Urothelium cell line (cell line): ENCODE measurements at places on chromosomes 4 and X.

DNA sequence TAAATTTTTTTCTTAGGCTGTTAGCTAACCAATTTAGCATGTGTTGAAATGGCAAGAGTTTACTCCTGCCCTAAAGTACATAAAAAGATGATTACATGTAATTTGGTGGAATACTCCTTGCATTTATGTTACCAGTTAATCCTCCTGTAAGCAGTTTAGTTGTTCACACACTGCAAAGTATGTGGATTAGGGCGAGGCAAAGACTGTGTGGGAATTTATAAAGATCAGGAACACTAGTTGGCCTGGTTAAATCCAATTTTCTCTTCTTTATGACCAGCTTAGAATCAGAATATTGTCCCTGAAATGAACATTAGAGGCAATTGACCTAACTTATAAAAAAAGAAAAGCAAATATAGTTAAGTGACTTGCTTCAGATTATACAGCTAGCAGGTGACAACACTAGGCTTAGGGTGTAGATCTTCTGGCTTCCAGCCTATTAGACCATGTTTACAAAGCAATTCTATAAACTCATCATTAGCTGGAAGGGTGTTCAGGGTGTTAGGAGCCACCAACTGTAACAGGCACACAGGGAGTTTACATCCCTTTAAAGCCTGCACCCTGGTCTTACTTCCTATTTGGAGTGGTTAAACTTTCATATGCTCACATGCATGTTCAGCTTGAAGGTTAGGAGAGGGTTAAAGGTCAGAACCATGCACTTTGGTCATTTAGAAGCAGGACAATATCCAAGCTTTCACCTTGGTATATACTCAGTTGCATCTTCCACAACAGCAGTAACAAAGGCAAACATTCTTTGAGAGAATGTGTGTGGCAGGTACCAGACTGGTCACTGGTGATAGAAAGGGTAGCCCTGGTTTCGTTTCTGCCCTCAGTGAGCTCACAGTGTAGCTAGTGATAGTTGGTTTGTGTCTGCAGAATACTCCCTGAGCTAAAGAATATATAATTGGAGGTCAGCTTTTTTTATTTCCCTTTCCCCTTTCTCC is 72.6 kb downstream of the GC start:
- no peak for DNase-seq

DNA sequence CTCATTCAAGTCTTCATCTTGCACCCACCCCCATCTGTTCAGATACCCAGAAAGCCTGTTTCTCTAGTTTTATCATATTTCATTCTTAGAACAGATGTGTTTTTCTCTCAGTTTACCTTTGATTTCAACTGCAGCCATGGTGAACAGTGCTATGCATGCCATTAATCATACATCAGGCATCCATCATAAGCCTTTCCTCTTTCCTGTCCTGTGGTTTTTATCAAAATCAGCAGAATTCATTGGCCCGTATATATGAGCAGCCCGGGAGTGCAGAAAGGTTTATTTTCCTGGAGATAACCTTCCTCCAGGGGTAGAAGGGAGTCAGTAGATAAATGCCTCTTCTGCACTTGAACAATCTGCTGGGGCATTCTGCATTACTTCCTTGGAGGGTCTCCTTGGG is 65.7 kb downstream of the IL21 start:
- no peak for DNase-seq

- DNase-seq, result no peak
These were observed 103.6 kb upstream of the ADGRG2 start for GRCh38 chrX:19225909-19226308.

DNA sequence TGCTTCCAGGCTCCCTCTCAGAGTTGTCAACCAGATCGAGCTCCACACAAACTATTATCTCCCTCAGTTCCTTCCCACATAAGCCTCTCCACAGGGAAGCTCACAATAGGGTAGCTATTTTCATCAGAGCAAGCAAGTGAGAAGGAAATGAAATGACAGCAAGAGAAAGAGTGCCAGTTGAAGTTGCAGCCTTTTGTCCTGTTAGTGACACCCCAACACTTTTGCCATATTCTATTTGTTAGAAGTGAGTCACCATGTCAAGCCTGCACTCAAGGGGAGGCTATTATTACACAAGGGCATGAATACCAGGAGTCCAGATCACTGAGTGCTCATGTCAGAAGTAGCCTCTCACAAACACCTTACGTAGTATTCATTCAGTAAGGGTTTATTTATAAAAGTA is 266.3 kb upstream of the NOCT start:
- no peak for DNase-seq

DNA sequence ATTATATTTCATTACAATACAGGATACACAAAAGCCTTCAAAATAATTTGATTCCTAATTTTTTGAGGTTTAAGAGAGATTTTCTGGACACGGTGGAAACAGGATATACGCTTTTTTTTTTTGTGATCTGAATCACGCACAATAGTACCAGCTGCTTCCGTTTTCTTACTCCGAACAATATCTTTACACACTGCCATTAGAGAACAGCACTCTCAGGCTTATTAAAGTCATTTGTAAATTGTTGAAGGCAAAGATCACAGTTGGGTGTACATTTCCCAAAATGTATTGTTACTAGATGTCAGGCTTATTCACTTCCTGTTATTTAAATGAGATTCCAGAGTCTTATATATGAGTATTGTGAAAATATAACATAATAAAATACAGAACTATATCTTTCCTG is 71.5 kb downstream of the TMEM47 start:
- no peak for DNase-seq

DNA sequence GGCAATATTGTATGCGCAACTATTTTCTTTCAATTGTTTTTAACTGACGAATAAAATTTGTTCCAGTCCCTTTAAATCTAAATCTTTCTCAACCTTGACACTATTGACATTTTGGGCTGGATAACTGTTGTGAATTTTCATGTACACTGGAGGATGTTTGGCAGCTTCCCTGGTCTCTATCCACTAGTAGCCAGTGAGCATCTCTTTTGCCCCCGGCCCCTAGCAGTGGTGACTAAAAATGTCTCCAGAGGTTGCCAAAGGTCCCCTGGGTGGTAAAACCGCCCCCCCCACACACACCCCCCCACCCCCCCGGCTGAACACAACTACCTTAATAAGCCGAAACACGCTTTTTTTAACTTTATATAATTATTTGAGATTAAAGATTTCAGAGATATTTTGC is 514 bp downstream of the FANCB start:
- no peak for DNase-seq

GRCh38 chrX:23908219-23909004 is 606 bp downstream of the CXorf58 start:
- no peak for DNase-seq

DNA sequence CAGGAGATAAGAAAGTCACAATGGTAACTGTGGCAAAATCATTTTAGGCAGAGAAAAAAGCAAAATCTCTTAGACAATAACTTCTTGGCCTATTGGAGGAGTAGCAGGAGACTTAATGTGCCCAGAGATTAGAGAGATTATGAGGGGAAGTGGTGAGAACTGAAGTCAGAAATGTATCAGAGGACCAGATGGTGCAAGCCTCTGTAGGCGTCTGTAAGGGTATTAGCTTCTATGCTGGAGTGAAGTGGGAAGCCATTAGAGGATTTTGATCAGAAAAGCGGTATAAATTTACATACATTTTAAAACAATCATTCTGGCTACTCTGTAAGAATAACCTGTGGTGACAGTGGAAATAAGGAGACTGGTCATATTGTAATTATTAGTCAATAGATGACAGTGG is 236.7 kb downstream of the FAT4 start:
- DNase-seq, result no peak

DNA sequence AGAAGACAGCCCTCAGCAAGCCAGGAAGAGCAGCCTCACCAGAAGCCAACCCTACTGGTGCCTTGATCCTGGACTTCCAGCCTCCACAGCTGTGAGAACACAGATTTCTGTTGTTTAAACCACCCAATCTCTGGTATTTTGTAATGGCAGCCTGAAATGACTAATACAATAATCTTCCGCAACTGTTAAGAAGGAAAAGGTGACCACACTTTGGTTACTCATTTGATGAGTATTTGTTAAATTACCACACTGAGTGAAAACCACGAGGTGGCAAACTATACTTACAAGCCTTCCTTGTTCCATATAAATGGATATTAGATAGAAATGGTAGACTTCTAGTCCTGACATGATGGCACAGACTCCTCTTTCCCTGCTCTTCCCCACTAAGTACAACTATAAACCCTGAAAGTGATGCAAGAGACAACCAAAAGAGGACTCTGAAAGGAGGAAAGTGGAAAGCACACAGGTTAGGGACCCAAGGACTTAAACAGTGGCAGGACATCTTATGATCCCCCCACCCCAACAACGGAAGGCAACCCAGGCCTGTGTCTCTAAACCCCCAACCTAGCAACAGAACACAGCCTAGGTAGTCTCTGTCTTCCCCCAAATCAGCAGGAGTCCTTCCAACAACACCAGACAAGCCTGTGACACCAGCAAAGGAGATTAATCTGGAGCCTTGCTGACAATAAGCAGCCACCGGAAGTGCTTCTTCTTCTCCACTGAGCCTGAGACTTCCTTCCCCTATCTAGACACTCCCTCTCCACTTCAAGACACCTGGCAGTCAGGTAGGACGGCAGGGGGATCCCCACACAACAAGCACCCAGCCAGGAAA is 12.3 kb downstream of the ZNF182 start:
- DNase-seq, result peak; percentile 13

DNA sequence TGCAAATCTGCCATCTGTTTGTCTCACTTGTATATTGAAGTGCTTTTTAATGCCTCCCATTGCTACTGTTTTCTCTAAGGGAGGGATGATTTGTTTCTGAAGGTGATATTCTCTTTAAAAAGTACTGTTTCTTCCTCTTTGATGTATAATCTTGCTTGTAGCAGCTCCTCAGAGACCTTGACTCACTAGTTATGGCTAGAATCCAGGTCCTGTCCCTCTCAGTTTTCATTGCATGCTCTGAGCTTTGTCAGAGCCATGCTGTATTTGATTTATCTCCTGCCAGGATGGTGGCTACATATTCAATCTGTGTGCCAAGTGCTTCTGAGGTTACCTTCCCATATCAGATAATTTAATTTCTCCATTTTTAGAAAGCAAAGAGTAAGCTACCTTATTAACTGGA is 56.0 kb downstream of the GLUD2 start:
- DNase-seq, result no peak

GRCh38 chr4:139823746-139824145 is 158.1 kb downstream of the MGST2 start:
- no peak for DNase-seq

DNA sequence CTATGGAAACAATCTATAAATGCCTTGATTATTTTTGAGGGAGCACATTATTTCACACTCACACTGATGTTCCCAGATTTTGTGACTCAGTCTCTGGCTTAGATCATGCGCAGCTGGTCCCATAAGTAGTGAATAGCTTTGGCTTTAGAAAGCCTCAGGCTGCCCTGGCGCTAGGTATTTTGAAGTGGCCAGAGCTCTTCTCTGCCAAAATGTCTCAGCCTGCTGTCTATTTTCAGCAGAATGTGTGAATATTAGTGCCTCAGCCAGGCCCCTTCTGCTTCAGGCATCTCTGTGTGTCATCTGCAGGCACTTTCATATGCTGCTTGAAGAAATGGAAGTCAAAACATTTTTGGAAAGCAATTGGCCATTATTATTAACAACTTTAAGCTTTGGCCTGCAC is 931.0 kb upstream of the INTU start:
- DNase-seq, result no peak

GRCh38 chrX:110145311-110145710 is 142.4 kb downstream of the TMEM164 start:
- DNase-seq, result no peak

DNA sequence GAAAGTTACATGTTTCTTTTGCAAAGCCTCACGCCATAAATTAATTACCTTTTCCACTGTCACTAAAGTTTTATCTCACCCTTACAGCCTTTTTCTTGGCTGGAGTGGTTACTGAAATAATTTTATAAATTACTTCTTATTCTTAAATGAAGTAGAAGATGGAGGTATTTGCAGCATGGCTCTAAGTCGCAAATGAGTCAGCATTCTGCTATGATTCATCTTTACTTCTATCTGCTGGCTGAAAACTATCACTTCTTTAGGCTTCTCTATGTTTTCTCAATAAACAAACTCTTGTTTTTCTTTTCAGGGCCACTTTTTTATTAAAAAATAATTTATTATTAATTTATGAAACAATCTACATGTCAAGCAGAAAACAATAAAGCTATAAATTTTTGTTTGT is 210.2 kb upstream of the GYPA start:
- no peak for DNase-seq

- no peak for DNase-seq
These were observed 9.2 kb downstream of the LRRC66 start for GRCh38 chr4:52010986-52011385.

DNA sequence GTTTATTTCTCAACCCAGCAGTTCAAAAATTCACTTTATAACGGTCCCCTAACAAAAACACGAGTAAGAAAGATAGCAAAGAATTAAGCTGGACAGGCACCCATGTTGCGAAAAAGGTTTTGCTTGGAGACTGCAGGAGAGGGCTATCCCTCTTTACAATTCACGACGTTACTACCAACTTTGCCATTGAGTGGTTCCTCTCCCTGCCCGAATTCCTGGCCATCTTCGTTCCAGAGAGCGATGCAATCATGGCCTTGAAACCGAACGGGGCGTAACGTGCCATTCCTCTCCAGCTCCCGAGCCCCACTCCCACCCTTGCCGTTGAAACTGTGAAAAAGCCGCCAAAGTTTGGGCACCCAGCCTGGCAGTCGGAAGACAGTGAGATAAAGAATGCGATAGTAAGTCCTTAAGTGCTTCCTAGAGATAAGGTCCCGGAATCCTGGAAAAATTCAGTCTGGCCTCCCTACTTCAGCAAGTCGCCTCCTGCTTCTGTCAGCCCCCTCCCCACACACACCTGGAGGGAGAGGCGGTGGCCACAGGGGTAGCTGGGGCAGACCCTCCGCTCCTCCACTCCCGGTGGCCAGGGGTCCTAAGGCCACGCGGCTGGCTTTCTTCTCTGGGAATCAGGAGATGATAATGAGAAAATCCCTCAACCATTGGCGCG is 65.2 kb downstream of the FBXO8 start:
- DNase-seq, result no peak

DNA sequence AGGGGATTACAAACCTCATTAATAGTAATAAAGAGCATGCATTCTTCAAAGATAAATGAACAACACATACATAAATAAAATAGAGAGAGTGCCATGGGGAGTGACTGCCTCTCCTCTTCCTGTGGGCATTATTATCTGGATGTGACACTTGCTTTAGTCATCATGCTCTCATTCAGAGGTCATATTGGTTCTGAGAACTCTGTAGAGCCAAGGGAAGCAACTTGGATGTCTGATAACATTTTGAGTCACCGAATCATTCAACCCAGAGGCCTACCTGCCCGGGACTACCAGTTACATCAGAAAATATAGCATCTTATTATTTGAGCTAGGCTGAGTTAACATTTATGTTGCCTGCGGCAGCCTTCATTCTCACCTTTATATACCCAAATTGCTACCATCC is 489.5 kb downstream of the STIM2 start:
- peak; percentile 7 for DNase-seq

GRCh38 chr4:147102596-147102995 is 156.9 kb upstream of the TTC29 start:
- no peak for DNase-seq

- no peak for DNase-seq
These were observed 167.8 kb upstream of the EDNRA start for GRCh38 chr4:147313108-147313507.
